ENCODE measurements at places on chromosomes 12 and 14.

DNA sequence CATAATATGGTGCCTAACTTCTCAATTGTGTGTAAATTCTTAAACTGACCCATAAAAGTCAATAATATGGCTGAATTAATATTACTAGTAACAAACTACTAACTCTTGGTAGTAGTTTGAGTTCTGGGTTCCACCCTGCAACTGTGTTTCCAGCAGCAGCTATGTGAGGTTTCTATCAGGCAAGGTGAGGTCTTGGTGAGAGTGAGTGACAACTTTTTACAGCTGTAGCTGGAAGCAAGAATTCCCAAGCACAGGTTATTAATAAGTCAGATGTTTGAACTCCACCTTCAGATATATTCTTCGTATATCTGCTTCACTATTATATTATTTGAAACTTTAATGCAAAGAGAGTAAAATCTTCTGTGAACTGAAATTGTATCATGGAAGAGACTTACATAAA lies 43.8 kb downstream of the MAP4K5 start:
- no peak for DNase-seq

DNA sequence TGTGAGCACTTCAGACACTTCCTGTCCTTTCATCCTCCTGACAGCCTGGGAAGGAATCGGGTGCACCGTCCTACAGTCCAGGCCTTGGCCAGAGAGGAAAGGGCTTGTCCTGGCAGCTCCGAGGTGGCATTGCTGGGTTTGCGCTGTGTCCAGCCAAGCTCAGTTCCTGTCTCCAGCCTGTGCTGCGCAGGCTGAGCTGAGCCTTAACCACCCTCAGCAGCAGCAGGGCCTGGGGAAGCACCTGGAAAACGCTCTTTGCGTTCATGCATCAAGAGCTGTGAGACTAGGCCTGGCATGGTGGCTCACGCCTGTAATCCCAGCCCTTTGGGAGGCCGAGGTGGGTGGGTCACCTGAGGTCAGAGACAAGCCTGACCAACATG lies 33.7 kb upstream of the EML1 start:
- no peak for DNase-seq

GRCh38 chr12:79944565-79944964 lies 9.7 kb upstream of the PPP1R12A start:
- no peak for DNase-seq

DNA sequence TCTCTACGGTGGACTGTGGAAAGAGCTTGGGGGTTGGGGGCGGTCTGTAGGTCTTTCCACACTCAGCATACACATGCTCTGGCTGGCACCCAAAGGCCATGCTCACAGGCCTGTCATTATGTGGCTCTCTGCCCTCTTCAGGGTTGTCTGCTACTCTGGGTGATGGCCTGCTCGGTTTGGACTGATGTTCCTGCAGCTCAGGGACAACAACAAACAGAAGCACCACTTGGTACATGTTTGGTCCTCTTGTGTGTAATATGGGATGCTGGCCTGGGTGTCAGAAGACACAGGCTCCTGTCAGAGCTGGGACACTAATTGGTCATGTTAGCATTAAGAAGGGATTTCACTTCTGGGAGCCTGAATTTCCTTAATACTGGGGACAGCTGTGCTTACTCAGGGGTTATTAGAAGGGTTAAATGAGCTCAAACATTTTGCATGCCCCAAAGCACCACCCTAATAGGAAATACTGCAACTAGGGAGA lies 32.7 kb upstream of the SELPLG start:
- DNase-seq, result no peak

- no peak for DNase-seq
Observed at GRCh38 chr12:101074940-101075680, 134.9 kb downstream of the SLC5A8 start.

DNA sequence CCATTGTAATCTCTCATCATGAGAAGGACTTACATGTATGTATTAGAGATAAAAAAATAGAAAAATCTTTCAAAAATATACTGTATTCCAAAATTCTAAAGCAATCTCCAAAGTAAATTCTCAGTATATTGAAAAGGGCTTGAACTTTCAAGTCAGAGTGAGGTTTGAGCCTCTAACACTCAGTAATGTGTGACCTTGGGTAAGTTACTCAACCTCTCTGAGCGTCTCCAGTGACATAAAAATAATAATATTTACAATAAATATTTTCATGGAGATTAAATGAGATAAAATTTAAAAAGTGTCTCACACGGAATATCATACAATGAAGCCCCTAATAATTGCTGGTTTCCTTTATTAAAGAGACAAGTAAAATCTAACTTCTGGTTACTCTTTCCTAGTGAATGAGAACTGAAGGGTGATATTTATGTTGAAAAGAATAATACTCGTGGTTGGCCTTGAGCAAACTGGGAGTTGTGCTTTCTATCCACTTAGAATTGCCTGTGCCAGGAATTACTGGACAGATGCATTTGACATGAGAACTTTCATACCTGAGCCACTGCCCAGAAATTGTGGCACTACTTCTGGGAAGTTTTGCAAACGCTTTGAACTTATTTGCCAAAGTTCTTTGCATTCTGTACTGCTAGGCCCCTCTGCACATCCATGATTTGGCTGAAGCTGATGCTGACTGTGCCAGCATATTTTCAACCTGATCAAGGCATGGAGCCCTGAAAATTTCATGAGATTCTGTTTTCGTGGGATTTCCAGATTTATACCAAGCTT lies 933.7 kb downstream of the GALC start:
- DNase-seq, result no peak

DNA sequence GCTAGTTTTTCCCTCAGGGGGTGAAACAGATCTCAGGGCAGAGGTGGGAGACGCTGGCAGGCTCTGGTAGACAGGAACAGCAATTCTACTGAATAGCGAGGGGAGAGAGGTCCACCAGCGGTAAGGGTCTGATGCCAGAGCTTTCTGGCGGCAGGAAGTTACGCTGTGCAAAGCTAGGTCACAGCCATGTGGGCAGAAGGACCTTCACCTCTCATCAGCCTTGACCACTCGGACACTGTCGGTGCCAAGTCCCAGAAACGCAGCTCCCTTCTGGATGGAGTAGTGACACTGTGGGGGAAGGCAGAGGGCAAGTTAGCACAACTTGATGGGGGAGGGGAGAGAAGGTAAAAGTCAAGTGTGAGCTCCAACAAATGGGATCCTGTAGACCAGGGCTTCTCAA lies 10.3 kb upstream of the ZNF740 start:
- no peak for DNase-seq

DNA sequence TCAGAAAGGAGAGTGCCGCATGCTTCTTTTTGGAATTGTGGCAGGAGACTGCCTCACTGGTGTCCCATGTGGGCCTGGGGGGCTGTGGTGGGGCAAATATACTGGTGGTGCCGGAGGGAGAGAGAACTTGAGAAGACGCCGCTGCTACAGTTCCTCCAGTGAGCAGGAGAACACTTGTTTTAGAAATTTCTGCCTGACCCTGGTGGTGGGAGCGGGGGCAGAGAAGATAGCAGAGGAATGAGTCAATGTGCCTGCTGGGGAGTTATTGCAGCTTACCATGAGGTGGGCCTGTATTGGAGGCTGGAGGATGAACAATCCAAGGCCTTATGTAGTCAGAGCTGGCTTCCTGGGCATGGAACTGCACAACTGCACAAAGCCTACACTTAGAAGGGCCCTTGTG lies 211.8 kb downstream of the SNAPC1 start:
- no peak for DNase-seq

DNA sequence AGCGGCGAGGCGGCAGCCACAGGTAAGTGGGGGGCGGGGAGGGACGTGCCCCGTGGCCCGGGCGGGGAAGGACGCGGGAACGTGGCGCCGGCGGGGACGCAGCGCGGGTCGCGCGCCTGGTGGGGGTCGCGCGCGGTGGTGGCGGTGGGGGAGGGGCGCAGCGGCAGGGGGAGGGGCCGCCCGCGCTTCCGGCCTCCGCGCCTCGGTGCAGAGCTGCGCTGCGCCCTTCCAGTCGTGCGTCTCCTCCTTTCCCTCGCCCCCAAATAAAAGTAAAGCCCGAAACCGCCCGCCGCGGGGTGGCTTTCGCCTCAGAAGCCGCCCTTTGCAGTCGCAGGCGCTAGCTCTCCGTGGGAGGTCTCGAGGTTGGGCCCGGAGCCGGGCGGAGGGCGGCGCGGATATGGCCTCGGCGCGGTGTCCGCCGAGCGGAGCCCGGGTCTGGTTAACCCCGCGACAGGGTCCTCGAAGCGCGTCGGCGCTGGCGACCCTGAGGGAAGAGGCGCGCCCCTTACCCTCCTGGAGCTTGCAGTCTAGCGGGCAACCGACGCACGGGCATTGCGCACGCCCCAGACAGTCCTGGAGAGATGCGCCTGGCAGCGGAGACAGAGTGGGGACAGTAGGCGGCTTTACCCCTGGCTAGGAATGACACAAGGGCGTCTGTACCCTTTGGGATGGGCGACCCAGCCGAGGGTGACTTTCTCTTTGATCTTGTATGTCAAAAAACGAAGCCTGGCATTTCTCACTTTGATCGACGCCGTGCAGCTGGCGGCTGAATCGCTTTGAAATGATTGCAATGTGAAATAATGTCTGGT lies 589 bp downstream of the ATF1 start:
- peak; percentile 40 for DNase-seq

- peak; percentile 53 for DNase-seq
Observed at GRCh38 chr12:8033153-8034044, 883 bp downstream of the FOXJ2 start.

- no peak for DNase-seq
Observed at GRCh38 chr12:12718853-12719252, 1.7 kb downstream of the CDKN1B start.

GRCh38 chr14:96455588-96455987 lies 46.6 kb upstream of the PAPOLA start:
- no peak for DNase-seq

DNA sequence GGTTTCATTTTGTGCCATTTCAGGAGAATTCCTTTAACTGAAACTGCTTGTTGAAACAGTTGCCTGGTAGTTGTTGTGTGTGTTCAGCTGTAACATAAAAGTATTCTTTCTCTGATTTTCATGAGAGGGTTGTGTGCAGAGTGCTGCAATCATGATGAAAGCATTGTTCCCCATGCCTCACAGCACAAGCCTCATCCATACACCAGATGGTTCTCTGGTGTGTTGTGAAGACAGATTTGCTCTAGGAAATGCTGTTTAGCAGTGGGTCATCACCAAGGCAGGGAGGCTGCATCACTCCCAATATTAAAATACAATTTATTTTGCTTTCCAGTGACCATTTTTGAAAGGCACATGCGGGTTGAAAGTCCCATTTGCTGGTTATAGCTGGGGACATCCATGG lies 404.4 kb downstream of the AACS start:
- DNase-seq, result no peak

DNA sequence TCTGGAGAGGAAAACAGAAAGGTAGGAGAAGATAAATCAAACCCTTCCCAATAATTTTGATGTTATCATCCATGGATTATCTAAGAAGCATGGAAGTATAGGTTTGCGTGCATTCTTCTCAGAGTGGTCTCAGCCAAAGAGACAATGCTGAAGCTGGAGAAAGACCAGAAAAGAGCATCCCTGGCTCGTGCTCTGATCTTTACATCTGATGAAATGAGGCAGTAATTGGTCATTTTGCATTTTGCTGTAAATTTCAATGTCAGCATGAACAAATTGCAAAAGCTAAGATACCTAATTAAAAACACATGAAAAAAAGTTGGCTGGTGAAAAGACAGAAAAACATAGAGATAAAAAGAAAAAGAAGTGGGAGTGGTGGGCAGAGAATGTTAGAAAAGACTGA lies 252.4 kb downstream of the ITPR2 start:
- no peak for DNase-seq

GRCh38 chr14:22886500-22887259 lies 3.7 kb downstream of the REM2 start:
- DNase-seq, result peak; percentile 77

DNA sequence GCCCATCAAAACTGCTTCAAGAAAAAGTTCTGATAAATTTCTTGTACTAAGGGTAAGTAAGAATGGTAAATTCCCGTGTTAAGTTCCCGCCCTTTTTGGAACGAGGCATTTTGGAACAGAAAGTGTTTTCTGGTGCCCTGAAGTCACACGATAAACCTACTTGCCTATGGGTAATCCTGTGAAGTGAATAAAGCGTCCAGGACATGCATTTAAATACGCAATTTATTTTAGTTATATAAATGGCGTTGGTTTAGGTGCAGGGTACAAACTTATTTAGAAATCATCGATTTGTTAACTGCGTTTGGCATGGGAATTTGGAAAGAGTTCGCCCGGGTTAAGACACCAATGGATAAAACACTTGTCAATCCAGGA lies 715 bp upstream of the RAP1B start:
- DNase-seq, result no peak

DNA sequence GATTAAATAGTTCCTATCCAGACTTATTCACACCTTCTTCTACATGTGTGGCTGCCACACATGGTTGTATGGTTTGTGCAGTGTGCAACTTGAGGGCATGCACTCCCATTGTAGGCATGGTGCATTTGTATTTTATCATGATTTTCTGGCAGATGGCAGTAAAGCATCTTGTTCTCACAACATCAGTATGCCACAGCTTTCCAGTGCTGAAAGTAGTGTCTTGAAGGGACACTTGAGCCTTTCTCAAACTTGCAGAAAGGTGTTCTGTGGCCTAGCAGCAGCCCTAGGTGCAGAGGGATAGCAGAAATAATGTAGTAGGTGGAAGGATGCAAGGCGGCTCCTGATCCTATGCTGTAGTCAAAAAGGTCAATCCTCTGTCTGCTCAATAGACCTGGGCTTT lies 72.9 kb downstream of the LMNTD1 start:
- DNase-seq, result no peak

- no peak for DNase-seq
Observed at GRCh38 chr12:130011611-130012385, 108.0 kb upstream of the TMEM132D start.

DNA sequence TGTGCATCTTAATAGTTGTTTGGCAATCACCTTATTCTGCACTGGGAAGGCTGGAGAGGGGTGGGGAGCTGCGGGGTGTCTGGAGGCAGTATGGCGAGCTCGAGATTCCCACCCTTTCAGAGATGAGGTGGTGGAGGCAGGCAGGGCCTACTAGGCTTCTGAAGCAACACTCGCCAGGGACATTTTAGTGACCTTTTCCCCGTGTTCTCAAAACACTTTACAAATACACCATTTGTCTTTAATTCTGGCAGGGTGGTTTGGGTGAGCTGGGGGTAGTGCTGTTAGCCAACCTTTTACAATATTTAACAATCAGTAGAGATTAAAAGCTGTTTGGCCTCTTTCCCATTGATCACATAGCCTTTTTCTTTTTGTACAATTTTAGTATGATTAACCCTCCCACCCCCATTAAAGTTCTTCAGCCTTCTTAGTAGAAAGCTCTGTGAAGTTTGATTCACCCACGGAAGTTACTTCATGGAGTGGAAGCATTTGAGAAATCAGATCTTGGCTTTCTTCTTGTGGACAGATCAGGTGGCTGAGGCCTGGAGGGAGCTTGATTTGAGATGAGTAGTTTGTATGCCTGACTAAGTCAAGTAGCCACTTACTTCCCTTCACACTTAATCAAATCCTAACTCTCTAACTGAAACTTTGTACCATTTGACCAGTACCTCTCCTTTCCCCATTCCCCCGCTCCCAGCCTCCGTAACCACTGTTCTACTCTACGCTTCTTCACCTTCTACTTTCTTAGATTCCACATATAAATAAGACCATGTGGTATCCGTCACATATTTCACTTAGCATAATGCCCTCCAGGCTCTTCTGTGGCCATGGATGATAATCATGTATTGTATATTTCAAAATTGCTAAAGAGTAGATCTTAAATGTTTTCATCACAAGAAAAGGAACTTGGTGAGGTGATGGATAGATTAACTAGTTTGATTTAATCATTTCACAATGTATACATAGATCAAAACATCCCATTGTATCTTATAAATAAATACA lies 41.0 kb downstream of the TRAF3 start:
- DNase-seq, result no peak

GRCh38 chr14:81323093-81323492 lies 77.0 kb downstream of the STON2 start:
- DNase-seq, result no peak
